Muscle of arm (tissue), 14 donors: ENCODE measurements at places on chromosomes 3 and 15. TPM values are rescaled to one million over a fixed set of nuclear protein-coding genes. Genes with fewer than 3 reads are reported as not detected.

DNA sequence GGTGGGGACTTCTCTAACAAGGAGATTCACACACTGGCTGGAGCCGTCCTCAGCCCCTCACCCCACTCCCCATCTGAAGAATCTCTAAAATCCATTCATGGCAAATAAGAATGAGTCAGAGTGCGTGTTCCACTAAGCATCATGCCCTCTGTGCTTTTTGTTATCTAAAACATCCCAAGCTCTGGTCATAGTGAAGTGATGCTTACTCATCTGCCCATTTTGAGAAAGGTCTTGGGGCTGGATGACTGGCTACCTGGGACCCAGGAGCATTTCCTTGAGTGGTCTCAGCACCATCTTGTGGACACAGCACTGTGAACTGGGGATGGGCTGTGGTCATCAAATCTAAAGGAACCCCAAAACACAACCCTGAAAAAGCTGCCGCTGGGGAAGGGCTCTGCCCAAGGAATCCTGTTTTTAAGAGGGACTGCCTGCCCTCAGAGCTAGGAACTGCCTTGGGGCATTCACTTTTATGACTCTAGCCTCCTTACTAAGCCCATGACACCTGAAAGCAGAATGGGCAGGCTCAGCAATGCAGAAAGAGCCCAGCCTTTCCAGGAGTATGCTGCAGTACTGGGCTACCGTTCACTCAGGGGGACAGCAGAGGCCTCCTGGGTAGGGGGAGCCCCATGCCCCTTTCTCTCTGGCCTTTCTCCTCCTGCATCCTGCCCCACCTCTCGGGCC lies 53.5 kb downstream of the ZBTB38 start:
- no peak for DNase-seq

DNA sequence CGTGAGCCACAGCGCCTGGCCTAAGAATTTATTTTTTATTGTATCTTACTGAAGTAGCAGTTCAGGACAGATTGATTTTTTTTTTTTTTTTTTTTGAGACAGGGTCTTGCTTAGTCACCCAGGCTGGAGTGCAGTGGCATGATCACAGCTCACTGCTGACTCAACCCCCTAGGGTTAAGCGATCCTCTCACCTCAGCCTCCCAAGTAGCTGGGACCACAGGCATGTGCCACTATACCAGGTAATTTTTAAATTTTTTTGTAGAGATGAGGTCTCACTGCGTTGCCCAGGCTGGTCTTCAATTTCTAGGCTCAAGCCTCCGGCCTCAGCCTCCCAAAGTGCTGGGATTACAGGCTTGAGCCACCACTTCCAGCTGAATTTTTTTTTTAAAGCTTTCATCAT lies 99.8 kb upstream of the HERC1 start:
- no peak for DNase-seq

DNA sequence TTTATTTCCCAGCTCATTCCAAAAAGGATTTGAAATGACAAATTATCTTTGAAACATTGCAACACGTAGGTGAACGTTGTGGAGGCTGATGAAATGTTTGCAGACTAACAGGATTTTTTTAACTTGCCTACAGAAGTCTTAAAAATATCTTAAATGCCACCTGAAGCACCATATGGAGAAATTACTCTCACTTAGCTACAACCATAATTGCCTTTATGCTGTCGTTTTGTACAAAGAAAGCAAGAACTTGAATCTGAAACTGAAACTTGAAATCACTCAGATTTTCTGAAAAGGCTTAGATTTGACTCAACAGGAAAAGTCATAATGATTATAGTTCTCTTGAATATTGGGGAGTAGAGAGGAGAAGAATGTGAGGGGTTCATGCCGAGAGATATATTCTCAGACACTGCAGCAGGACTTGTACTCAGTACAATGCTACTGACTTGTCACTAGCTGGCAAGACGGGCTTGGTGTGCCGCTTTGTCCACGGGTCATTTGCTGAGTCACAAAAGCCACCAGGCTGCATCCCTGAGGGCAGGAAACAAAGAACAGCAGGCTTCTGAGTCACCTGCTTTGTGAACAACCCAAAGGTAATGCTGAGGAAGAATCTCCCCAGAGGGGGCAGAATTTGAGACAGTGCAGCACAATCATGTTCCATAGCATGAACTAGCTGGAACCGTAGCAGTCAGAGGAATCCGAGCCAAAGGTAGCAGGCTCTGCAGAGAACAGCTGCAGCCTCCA lies 7.1 kb upstream of the FMN1 start:
- DNase-seq = no peak

DNA sequence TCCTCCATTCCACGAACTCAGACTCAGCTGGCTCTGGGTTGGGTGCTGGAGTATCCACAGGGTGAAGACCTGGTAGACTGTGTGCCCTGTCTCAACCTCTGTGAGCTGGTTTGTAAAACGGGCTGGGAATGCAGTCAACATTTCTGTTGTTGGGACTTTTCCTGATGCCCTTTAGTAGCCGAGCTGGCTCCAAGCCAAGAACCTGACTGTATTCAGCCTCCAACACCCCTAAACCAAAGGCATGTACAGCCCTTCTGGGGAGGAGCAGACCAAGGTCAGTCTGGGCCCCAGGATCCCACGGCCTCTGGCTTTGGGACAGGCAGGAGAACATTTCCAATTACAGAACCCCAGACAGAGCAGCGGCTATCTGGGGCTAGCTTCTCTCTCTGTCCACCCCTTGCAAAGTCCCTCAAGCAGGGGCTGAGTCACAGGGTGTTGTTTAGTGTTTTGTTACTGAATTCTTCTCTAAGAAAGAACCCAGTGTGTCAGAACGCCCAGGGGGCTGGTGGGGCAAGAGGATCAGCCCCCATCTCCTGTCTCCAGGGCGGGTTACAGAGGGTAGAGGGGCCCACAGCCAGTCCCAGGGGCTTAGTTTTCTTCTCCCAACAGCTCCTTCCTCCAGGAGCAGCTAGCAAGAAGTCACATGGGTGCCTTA lies 56.8 kb upstream of the SLC6A6 start:
- no peak for DNase-seq

- no peak for DNase-seq
Measured at GRCh38 chr15:86872782-86873181, 793.1 kb downstream of the AGBL1 start.

FOXL2 gene
- not detected for polyA plus RNA-seq

LRRC3B gene
- 12.0 TPM for polyA plus RNA-seq

PCSK6 gene
- not detected for polyA plus RNA-seq
